ENCODE measurements at places on chromosomes 5 and 9.

- DNase-seq: no peak
These were observed 404 bp upstream of the AFAP1L1 start for GRCh38 chr5:149271195-149271715.

DNA sequence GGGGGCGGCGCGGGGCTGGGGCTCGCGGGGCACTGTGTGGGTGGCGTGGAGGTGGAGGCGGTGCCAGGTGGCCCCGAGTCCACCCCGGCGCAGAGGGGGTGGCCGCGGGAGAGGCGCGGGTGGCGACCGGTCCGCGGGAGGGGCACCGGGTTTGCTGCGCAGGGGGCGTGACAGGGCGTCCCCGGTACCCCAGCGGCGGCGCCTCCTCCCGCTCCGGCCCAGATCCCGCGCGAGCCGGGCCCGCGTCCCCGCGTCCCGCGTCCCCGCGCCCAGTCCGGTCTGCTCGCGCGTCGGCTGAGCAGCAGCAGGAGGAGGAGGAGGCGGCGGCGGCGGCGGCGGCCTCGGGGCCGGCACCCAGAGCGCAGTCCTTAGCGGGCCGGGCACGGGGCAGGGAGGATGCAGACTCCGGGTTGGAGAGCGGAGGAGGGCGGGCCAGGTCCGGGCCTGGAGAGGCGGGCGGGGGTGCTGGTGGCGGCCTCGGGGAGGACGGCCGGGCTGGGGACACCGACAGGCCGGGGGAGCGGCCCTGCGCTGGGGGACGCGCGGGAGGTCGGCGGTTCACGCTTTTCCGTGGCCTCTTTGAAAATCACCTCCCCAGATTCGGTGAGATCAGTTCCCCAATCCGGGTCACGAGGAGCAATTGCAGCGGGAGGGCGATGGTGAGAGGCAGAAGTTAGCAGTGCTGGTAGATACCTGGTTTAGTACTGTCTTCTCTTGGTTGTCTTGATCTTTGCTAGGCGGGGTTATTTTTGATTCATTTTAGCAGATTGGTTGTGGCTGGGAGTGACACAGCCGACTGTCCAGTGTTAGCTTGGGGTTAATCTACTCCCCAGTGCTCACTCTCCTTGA, 1.7 kb downstream of the TRIO start:
- DNase-seq: no peak

DNA sequence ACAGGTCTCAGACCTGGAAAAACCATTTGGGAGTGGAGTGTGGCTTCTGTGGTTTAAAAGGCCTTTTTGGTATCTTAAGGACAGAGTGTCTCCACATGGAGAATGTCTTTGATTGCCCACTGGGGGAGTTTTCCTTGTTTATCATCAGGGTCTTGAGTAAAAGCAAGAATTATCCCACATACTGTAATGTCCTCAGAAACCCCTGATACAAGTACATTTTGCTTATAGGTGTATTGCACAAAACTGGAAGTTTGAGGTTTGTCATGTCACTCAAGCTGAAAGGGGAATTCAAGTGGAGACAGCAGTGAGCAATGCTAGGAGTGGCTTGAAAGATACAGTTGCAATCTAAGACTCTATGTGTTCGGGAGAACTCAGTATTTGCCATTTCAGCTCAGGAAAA, 62.7 kb upstream of the GRAMD2B start:
- no peak for DNase-seq

DNA sequence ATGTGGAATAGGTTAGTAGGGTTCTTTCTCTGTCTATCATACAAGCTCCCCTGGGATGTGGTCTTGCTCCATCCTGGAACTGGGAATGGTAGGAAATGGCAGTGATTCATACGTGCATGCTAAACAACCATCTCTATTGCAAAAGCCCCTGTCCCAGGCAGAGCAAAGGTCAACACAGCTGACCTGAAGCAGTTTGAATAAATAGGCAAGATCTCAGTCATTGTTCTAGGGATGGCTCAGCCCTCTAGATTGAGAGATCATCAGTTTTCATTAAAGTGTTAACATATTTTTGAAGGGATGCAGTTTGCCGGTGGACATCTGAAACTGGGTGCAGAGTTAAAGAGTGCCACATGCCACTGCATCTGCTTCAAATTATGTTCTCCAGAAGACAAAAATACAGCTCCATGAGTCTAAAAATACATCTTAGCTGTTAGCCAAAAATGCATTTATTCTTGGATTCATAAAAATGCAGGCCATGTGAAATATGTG, 224.1 kb downstream of the ESM1 start:
- DNase-seq: no peak

GRCh38 chr9:137381501-137382443, 41.2 kb downstream of the EXD3 start:
- no peak for DNase-seq

DNA sequence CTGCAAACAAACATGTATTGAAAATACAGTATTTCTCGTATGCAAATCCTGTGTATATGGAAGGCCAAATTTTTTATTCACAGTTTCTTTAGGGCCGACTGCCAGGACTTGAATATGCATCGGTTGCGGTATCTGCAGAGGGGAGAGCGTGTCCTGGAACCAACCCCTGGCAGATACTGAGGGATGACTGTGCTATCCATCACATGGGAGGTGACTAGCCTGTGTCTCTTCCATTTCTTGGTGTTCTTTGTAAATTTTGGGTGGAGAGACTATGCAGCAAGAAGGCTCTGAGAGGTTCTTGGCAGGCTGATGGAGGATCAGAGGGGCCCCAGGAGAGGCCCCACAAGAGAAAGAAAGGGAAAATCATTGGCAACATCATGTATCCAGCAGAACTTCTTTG, 384.3 kb downstream of the YTHDC2 start:
- DNase-seq: no peak

DNA sequence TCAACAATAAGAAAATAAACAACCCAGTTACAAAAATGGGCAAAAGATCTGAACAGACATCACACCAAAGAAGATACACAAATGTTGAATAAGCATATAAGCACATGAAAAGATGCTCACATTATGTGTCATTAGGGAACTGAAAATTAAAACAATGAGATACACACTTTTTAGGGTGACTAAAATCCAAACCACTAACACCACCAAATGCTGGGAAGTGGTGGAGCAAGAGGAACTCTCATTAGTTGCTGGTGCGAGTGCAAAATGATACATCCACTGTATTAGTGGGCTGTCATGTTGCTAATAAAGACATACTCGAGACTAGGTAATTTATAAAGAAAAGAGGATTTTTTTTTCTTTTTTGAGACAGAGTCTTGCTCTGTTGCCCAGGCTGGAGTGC, 329.1 kb downstream of the TMEM38B start:
- no peak for DNase-seq

DNA sequence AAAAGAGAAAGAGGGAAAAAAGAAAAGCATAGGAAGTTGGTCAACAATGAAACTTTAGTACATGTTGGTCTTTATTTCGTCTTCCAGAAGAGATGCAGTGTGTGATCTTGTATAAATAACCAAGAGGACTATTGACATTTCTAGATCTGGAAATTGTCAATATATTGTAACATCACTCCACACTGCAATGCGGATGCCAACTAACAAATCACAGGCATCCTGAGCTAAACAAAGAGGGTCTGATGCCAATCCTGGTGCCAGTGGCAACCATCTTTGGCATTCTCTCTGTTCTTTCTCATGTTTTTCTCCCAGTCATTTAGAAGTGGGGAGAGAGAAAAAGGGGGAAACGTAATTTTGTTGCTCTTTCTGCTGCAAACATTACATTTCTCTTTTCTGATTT, 9.7 kb downstream of the NFIB start:
- no peak for DNase-seq

- no peak for DNase-seq
These were observed 57.9 kb upstream of the IER5L start for GRCh38 chr9:129235931-129236331.

GRCh38 chr5:160251406-160252155, 22.3 kb downstream of the FABP6 start:
- no peak for DNase-seq

- DNase-seq: no peak
These were observed 12.8 kb downstream of the PAM start for GRCh38 chr5:102767862-102768261.

- DNase-seq: no peak
These were observed 50.0 kb downstream of the RCL1 start for GRCh38 chr9:4842734-4843133.

DNA sequence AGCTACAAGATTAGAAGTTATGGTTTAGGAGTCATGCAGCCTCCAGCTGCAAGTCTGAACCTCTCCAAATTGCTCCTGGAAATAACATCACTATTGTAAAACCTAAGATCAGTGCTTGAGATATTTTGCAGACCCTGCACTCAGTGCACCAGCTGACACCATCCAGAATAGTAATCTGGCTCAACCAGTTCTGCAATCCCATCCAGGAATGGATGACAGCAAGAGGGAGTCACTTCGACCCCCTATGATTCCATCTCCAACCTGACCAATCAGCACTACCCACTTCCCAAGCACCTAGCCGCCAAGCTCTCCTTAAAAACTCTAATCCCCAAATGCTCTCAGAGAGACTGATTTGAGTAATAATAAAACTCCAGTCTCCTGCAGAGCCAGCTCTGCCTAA, 37.9 kb upstream of the NR4A3 start:
- DNase-seq: no peak

DNA sequence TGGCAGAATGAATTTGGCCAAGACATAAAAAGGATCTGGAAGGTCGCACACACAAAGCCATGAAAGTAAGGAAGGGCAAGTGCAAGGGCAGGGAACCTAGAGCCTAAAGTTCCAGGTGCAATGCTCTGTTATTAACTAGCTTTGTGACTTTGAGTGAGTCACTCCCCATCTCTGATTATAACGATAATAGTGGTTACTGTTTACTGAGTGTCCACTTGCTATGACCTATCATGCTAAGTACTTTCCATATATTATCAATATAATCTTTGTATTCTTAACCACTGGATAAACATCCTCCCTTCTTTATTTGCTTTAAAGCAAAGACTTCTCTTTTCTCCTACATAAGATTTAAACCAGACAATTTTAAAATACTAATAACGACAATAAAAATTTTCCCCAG, 504.6 kb upstream of the BRINP1 start:
- no peak for DNase-seq

- no peak for DNase-seq
These were observed 60.3 kb downstream of the TMC1 start for GRCh38 chr9:72581694-72582093.

Data from esophagus squamous epithelium (tissue), 5 donors.